ENCODE measurements at places on chromosomes 4 and X.

DNA sequence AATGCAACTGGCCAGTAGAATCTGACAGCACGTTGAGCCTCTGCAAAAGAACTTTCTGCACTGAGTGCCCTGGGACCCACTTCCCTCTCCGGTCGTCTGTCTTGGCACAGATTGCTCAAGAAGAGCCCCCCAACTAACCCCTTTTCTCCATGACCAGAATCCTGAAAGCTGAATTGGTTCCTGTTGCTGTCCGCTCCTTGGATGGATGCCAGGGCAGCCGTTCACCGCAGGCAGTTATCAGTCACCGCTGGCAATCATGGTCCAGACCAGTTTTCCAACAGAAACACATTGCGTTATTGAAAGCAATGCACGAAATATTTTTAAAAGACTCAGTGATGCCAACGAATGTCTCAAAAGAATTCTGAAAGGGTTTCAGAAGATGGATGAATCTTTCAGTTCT lies 733.7 kb upstream of the FRG1 start:
- DNase-seq = no peak

- no peak for DNase-seq
Observed at GRCh38 chr4:35884714-35885480, 359.4 kb downstream of the ARAP2 start.

GRCh38 chr4:48139691-48140090 lies 5.6 kb upstream of the TXK start:
- DNase-seq = no peak

- DNase-seq = no peak
Observed at GRCh38 chrX:39957816-39958566, 139.8 kb downstream of the BCOR start.

GRCh38 chr4:4502694-4503311 lies 39.0 kb downstream of the STX18 start:
- no peak for DNase-seq

GRCh38 chr4:148196164-148196563 lies 246.1 kb downstream of the NR3C2 start:
- DNase-seq = no peak

DNA sequence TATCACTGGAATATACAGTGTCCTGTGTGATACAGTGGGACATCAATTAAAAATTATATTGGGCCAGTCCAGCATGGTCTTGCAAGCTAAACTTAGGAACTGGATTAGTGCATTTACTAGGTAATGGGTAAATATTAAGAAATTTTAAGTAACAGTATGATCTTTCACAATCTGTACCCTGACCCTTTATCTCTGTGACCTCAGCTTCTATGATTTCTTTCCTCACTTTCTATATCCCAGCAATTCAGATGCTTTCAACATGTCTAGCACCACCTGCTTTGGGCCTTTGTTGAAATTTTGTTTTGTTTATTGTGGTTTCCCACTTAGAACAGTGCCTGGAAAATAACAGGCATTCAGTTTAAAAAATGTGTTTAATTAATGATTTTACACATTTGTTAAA lies 2295.4 kb downstream of the ARAP2 start:
- no peak for DNase-seq

DNA sequence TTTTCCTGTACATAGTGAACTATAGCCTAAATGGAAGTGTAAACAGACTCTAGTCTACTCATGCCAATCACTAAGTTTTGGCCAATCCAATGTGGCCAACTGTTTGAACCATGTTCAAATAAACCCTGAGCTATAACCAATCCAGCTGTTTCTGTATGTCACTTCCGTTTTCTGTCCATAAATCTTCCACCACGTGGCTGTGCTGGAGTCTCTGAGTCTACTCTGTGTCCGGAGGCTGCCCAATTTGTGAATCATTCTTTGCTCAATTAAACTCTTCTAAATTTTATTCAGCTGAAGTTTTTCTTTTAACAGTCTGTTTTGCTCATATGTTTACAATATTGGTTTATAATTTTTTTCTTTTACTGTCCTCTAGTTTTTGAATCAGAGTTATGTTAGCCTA lies 112.3 kb upstream of the BANK1 start:
- DNase-seq = no peak

DNA sequence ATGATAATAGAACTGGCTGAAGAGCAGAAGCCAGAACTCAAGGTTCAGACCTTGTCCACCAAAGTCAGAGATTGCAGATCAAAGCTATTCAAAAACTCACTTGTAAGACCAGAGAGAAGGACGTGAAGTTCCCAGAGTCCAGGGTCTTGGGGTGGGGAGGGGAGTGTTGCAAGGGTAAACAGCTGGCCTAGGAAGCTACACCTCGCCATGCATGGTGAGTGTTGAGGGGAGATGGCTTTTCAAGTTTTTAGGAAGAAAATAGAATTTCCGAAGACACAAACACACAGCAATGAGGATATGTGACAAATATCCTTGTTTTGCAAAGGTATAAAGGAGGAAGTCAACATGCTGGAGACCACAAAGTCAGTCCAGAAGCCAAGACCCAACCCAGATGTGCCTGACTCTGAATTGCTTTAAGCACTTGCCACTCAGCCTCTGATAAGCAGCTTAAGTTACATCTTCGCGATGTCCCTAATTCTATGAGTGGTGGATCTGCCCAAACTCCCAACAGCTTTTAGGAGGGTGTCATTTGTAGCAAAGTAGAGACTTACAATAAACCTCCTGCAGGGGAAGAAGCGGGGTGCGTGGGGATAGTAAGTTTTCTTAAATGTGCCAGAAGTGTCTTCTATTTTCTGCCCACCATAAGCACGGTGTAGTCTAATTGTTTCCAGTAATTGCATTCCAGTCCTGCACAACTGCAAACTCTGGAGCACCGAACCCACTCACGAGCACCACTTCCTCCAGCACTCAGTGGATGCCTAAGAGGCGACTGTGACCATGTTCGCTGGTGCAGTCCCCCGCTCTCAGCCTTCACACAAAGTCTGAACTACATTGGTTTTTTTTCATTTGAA lies 26.5 kb downstream of the HAND2 start:
- no peak for DNase-seq

- DNase-seq = no peak
Observed at GRCh38 chr4:186619088-186619487, 63.7 kb upstream of the MTNR1A start.

DNA sequence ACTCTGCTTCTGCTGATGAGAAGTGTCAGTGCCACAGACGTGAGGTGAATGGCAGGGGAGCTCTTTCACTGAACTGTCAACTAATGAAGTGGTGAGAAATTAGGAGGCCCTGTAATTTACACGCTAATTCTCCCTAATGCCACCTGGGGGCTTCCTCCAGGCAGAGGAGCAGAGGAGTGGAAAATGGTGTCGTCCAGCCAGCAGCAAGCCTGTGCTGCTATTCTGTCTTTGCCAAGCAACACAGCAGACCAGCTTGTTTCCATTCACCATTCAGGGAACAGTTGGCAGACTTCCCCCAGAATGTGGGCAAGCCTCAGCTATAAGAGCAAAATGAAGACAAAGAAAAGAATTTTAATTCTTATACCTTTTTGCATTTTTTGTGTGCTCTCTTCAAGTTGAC lies 245.2 kb upstream of the TET2 start:
- DNase-seq = no peak

- no peak for DNase-seq
Observed at GRCh38 chr4:74335341-74336021, 27.2 kb downstream of the EPGN start.

- DNase-seq = no peak
Observed at GRCh38 chr4:89134775-89135319, 23.5 kb downstream of the TIGD2 start.

- no peak for DNase-seq
Observed at GRCh38 chr4:150211016-150211415, 132.8 kb downstream of the DCLK2 start.

GRCh38 chr4:103493450-103494159 lies 226.2 kb downstream of the TACR3 start:
- no peak for DNase-seq

DNA sequence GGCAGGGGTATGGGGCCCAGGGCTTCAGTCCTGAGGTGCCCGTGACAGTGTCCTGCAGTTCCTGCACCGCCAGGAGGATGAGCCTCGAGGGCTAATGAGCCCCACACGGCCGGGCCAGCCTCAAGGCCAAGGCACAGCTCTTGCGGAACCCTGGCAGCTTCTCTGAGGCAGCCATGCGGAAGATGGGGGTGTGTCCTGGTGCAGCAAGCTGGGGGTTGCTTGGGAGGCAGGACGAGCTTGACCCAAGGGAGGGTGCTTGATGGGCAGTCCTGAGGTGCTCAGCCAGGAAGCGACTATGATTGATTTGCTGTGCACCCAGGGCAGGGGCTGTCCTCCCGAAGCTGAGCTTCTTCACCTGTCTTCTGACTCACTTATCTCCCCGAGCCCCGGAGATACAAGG lies 9.1 kb upstream of the FGFR3 start:
- no peak for DNase-seq

Measured in iPS DF 6.9 (cell line).